NCI-H146 (cell line): ENCODE measurements at places on chromosomes 5 and 9.

DNA sequence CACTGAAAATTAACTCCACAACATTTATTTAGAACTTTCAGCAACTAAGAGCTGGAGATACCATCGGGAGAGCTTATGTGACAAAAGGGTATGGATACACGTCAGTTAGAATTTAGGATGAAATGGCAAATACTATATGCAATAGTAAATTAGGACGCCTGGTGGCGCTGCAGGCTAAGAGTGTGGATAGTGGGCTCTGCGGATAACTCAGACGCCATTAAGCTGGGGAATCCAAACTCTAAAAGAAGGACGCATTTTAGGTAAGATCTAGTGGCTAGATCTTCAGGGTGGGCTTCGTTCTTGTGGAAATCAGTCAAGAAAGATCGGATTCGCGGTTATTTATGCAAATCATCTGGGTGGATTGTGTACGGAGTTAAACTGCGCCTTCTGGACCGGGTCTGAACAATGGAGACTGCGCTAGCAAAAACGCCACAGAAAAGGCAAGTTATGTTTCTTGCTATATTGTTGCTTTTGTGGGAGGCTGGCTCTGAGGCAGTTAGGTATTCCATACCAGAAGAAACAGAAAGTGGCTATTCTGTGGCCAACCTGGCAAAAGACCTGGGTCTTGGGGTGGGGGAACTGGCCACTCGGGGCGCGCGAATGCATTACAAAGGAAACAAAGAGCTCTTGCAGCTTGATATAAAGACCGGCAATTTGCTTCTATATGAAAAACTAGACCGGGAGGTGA lies at the start of gene PCDHB5:
Gene PCDHB5, plus strand, starts transcription at position 177 of the 688 bp plus-strand sequence. Its CDS starts 229 bp downstream, at position 406.
- peak; percentile 53 for DNase-seq

DNA sequence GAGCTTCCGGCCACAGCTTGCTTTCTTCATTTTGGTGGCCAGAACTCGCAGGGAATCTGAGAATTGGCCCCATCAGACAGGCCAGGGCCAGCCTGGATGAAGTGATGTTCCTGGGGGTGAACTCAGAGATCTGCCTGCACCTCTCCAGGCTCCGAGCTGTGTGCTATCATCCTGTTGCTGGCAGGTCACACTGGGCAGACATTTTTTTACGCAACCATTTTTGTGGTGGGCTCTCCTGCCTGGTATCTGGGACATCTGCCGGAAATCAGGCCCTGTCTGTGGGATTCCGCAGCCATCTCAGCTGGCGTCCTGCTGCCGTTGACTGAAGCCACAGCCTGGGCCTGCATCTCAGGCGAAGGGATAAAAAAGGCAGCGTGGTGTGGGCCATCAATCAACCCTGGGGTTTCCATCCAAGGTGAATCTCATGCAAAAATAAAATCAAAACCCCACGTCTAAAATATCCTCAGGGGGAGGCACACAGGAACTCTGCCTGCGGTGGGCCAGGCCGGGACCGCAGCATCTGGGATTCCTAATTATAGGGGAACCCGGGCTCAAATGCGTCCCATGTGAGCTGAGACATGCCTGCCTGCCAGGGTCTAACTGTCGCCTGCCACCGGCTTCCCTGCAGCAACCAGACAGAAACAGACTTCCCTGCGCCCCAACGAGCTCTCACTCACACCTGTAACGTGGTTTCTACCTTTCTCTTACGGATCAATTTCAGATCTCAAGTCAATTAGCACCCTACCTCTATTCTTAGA lies 174.3 kb downstream of the SYK start:
- no peak for DNase-seq

GRCh38 chr9:114015607-114016006 lies 62.5 kb downstream of the AMBP start:
- DNase-seq: no peak

DNA sequence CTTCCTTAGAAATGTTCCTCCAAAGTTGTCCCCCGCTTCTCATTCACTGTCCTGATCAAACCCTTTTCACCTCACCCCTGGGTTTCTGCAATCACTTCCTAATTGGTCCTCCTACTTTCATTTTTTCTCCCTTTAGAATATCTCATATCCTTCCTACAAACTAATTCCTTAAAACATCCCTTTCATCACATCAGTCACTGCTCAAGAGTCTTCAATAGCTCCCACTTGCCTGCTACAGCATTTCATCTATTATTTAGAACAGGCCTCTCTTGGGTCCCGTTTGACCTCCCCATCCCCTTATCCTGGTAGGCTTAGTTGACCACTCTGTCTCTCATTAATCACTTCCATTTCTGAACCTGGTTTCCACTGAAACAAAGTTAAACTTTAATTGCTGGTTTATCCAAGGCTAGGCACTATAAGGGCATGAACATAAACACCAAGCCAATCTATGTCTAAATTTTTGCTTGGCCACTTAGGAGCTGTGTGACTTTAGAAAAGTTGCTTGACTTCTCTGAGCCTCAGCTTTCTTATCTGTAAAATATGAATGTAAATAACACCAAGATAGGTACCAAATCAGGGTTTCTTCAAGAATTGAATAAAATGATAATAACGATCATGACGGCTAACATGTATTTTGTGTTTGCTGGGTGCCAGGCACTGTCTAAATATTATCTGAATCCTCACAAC lies 202.1 kb upstream of the WWC1 start:
- no peak for DNase-seq

GRCh38 chr5:45060724-45061123 lies 252.0 kb downstream of the MRPS30 start:
- DNase-seq: no peak

DNA sequence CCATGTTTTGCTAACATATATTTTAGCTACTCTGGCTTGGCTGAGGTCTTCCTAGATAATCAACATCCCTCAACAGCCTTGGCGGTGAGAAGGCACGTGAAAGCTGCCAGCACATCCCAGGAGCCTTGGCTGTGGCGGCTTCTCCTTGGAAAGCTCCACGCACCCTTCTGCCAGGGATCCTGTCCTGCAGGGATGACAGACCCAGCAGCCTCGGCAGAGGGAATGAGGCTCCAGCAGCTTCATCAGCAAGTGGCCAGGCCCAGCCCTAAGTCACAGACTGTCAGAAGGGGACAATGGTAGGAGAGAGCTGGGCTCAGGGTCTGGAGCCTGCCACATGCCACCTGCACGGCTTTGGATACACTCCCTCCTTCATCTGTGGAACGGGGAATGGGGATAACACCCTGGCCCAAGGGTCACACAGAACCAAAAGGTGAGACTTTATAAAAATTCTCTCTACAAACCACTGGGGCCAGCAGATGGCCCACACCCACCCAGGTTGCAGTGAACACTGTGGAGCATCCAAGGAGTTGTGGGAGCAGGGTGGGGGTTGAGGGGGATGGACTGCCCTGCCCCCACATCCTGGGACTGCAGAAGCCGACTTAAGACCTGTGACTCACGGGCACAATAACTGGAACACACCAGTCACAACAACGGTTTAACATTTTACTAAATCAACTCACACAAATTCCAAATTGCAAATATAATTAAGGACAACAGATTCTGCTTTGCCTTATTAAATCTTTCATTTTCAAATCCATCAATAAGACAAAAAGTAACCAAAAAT lies 65.1 kb downstream of the MACROH2A1 start:
- no peak for DNase-seq

GRCh38 chr5:150671509-150672236 lies 10.6 kb downstream of the MYOZ3 start:
- no peak for DNase-seq

DNA sequence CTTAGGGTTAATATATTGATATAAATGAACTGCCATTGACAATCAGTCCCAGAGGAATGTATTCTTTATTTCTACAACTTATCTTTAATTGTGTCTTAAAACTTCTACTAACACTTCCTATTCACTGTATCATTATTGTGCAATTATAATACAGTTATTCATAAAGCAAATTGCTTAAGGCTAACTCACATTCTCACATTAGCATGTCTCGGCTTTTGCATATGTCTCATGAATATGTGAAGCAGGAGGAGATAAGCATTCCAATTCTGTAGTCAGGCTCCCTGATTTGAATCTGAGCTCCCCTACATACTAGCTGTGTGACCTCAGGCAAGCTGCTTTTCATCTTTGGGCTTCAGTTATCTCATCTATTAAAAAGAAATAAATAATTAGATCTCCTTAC lies 45.4 kb downstream of the PLGRKT start:
- DNase-seq: no peak

GRCh38 chr9:94097788-94098414 lies 13.6 kb downstream of the PTPDC1 start:
- DNase-seq: no peak

- no peak for DNase-seq
Measured at GRCh38 chr5:72402959-72403628, 82.9 kb downstream of the PTCD2 start.

- DNase-seq: no peak
Measured at GRCh38 chr9:114231719-114232449, 76.5 kb downstream of the COL27A1 start.

DNA sequence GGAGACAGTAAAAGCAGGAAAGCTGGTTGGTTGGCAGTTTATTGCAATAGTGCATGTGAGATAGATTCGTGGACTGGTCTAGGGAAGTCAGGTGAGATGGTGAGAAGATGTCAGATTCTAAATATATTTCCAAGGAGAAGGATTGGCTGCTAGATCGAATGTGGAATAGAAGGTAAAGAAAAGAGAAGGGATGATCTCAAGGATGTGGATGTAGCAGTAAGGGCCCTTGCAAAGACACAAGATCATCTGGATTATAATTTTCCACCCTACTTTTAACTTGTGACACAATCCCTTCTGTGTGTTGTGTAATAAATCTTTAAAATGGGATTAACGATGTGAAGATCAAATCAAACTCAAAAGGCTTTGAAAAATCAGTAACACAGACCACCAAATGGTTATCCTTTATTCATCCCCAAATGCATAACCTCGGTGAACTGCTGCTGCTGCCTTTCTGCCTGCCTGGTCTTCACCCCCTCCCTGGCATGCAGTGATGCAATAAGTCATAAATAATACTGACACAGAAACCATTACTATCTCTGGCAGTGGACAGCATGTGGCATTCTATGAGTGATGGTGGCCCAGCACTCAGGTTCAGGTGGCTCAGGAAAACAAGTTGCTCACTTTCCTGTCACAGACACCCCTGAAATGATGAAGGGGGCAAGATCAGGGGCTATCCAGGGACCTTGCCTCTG lies 178.4 kb downstream of the FAM114A2 start:
- DNase-seq: no peak

GRCh38 chr9:113790093-113790492 lies 86.0 kb upstream of the ZNF618 start:
- DNase-seq: no peak

DNA sequence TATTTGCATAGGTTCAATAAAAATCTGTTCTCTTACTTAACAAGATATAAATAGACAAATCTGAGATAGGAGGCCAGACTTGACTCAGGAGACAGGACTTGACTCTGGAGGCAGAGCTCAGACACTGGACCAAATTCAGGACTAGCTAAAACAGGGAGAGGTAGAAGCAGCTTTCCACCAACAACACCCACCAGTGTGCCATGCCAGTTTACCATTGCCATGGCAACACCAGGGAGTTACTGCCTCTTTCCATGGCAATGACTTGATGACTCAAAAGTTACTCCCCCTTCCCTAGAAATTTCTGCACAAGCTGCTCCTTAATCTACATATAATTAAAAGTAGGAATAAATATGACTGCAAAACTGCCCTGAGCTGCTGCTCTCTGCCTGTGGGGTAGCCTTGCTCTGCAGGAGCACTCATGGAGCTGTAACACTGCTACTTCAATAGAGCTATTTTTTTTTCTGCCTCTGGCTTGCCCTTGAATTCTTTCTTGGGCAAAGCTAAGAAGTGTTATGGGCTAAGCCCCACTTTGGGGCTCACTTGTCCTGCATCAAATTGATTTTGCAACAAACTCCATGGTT lies 473.0 kb downstream of the PLK2 start:
- DNase-seq: no peak

- no peak for DNase-seq
Measured at GRCh38 chr9:72823971-72824370, 128.9 kb downstream of the ALDH1A1 start.

- no peak for DNase-seq
Measured at GRCh38 chr5:80904533-80905187, 55.5 kb upstream of the RASGRF2 start.

DNA sequence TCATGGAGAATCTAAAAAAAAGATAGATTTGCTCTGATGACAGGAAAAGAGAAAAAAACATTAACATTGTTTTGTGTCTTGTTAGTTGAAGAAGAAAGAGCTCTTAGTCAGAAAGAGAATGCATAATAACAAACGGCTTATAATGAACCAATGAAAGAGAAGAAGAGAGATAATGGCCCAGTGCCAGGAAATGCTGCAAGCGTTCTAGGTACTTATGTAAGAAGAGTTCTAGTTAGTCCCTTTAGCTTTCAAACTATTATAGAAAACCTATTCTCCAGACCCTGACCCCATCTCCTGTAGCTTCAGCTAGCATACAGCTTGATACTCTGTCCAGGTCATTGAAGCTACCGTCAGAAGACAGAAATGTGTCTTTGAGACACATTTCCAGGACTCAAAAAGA lies 70.2 kb downstream of the FBXL17 start:
- DNase-seq: no peak

GRCh38 chr5:83353774-83354173 lies 117.8 kb upstream of the VCAN start:
- no peak for DNase-seq

GRCh38 chr9:137731947-137732813 lies 113.4 kb downstream of the EHMT1 start:
- DNase-seq: no peak

DNA sequence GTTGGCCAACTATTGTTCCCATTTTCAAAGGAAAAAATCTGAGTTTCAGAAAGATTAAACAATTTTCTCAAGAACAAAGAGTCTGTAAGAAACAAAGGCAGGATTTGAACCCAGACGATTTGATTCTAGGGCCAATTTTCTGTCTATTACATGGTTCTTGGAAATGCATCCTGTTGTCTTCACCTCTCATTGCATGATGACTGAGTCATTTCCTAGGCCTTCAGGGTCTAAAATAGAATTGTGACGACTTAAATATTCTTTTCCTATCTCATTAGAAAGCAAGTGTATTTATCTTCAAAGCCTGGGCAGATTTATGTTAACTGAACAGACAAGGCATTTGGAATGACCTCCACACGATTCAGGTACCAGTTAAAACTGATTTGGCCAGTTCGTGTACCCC lies 512.9 kb downstream of the NTRK2 start:
- DNase-seq: no peak

DNA sequence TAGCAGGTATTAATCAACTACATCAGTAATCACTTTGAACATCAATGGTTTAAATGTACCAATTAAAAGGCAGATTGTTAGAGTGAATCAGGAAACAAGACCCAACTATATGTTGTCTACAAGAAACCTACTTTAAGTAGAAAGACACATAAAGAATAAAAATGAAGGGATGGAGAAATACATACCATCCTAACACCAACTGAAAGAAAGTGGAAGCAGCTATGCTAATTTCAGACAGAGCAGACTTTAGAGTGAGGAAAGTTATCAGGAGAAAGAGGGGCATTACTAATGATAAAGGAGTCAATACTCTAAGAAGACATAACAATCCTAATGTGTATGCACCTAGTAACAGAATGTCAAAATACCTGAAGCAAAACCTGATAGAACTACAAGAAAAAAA lies 125.8 kb downstream of the NR6A1 start:
- DNase-seq: no peak

DNA sequence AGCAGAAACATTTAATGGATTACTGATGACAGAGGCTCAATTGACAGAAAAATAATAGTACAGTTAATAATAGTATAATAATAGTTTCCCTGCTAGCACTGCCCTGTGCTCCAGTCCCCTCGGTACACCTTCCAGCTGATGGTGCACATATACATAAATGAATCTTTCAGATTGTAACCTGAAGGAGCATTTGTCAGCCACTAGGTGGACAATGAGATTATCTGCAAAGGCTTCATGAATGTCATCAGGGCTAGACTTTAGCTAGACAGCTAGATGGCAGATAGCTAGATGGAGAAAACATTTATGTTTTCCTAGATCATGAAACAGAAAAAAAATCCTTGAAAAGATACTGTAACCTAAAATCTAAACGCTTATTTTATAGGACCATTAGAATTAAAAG lies 304.4 kb upstream of the SMC2 start:
- DNase-seq: peak; percentile 1
